ENCODE measurements at places on chromosomes 1 and 21.

DNA sequence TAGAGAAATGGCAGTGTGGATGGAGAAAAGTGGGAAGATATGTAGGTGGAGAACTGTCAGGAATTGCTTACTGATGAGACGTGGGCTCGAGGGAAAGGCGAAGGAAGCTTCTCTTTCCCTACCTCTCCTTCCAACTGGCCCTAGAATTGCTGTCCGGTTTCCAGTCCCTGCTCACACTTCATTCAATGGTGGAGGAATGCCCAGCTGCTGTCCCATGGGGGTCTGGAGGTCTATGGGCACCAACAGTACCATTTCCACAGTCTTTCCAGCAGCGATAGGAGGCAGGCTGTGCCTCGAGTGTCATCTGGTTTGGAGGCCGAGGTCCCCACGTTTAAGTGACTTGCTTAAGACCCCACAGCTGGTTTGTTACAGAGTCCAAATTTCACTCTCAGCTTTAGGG is 31.5 kb upstream of the CD1D start:
- H3K4me3 ChIP-seq = peak overlapping the region; percentile 57
- peaks cover 16% of the 10 kb centered on the region for H3K4me1 ChIP-seq
- no peaks in the 10 kb centered on the region for H3K27me3 ChIP-seq
- H3K27ac ChIP-seq = no peak overlapping the region

DNA sequence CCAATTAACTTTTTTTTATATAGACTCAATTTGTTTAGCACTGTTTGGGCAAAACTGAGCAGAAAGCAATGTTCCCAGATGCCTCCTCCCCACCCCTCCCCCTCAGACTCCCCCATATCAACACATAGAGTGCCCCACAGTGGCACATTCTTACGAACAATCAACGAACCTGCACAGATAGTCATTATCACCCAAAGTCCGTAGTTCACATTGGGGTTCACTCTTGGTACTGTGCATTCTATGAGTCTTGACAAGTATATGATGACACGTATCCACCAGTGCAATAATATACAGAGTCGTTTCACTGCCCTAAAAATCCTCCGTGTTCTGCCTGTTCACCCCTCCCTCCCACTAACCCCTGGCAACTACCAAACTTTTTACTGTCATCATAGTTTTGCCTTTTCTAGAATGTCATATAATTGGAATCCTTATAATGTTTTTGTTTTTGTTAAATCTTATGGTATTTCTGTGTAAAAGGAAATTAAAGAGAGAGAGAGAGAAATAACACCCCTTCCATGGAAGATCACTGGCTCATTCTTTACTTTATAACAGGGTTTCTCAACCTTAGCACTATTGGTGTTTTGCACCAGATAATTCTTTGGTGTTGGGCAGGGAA is 37.2 kb upstream of the HNRNPU start:
- no peak overlapping the region for H3K27ac ChIP-seq
- no peaks in the 10 kb centered on the region for H3K27me3 ChIP-seq
- H3K36me3 ChIP-seq = no peaks in the 10 kb centered on the region
- no peaks in the 10 kb centered on the region for H3K4me1 ChIP-seq

GRCh38 chr1:244224487-244225430 is 173.7 kb downstream of the ZBTB18 start:
- no peak overlapping the region for H3K4me3 ChIP-seq
- H3K4me1 ChIP-seq = no peaks in the 10 kb centered on the region
- no peaks in the 10 kb centered on the region for H3K36me3 ChIP-seq
- no peak overlapping the region for H3K27ac ChIP-seq

DNA sequence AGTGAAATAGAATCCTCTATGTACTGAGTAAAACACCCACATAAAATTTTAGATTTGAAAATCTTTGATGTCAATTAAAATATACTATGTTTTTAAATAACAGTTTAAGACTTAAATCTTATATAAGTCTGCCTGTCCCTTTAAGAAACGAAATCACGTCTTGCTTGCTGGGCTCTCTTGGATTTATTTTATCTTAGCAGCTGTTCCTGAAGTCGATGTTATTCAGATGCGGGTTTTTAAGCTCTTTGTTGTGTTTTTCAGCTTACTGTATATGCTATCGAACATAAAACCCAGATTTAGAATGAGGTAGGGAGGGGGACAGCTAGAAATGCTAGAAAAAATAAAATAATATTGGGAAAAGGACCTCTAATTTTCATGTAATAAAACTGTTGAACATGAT is 11.1 kb upstream of the SSX2IP start:
- peaks cover 62% of the 10 kb centered on the region for H3K4me1 ChIP-seq
- H3K36me3 ChIP-seq = no peaks in the 10 kb centered on the region
- no peaks in the 10 kb centered on the region for H3K27me3 ChIP-seq
- no peak for DNase-seq

- no peaks in the 10 kb centered on the region for H3K36me3 ChIP-seq
- no peak overlapping the region for H3K4me3 ChIP-seq
- no peaks in the 10 kb centered on the region for H3K4me1 ChIP-seq
- DNase-seq = no peak
- H3K27me3 ChIP-seq = no peaks in the 10 kb centered on the region
- no peak overlapping the region for H3K27ac ChIP-seq
Observed at GRCh38 chr1:205766038-205766437, 9.2 kb downstream of the RAB29 start.

GRCh38 chr1:245330951-245331350 is 176.2 kb downstream of the KIF26B start:
- no peak for DNase-seq
- no peak overlapping the region for H3K27ac ChIP-seq
- no peak overlapping the region for H3K4me3 ChIP-seq
